ENCODE measurements at places on chromosomes 7 and 10.

DNA sequence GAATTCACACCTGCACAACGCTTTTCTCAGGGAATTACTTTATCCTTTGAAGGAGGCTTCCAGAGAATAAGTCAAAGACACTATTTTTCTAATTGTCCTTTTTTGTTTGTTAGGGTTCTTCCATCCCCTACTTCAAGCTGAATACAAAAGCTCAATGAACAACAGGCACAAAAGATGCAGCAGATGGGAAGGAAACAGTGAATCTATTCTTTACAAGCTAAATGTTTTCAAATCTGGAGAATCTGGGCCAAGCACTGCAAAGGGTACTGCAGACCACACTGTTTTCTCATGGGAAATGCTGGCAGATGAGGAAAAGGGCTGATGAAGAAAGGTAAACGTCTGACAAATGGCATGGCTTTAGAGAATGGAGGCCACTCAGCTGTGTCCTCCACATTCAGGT is 18.5 kb downstream of the LIPA start:
- DNase-seq = no peak

GRCh38 chr7:84876061-84876821 is 310.6 kb downstream of the SEMA3D start:
- no peak for DNase-seq

DNA sequence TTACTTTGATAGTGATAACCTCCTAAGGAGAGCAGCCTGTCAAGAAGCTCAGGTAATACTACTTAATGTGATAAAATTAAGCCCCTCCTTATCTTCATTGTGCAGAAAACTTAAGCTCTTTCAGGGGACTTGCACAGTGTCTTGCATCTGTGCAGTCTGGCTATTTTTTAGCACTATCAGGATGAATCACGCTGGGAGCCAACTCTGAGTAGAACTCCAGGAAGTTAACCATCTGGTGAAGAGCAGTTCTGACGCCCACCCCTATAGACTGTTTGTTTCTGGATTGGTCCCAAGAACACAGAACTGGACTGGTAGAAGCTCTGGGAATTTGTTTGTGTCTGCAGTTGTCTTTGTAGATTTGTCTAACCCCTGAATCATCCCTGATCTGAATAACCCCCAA is 41.9 kb downstream of the AGK start:
- DNase-seq = peak; percentile 69

- DNase-seq = no peak
These were observed 387.4 kb upstream of the CELF2 start for GRCh38 chr10:10630281-10630680.

DNA sequence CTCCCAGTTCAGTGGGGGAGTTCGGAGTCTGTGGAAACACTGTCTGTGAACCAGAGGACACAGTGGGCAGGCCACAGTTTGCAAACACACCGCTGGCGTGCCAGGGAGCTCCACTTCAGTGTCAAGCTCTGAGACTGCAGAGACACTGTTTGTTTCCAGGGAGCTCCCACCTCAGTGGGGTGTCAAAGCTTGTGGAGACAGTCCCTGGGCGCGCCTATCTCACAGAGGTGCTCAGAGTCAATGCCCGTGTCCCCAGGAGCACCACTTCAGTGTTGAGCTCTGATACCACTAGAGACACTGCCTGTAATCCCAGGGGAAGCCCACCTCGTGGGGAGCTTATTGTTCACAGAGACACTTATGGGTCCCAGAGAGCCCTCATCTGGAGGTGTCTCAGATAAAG is 4.3 kb downstream of the MYO1G start:
- no peak for DNase-seq

- peak; percentile 13 for DNase-seq
These were observed 19.4 kb upstream of the GATA3 start for GRCh38 chr10:8035006-8035640.

DNA sequence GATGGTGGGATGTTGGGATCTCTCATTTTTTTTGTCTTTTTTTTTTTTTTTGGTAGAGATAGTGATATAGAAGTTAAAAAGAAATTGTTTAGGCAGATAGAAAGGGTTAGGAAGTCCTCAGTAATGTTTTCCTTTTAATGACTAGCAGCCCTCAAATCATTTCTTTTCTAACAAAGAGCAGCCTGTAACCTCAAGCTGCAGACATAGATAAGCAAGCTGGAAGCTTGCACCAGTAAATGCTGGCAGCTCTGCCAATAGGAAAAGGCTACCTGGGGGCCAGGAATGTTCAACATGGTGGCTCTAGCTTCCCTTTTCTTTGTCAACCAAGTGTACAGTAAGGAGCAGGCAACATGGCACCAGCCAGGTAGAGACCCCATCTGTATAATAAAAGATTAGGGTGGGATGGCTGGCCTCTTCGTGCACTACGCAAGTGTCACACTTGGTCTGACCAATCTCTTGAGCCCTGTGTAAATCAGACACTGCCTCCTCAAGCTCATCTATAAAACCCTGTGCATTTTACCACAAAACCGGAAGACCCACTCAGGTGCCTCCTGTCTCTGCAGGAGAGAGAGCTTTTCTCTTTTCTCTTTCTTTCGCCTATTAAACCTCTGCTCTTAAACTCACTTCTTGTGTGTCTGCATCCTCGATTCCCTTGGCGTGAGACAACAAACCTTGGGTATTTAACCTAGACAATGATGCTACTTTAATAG is 212.9 kb downstream of the SNX10 start:
- DNase-seq = no peak

DNA sequence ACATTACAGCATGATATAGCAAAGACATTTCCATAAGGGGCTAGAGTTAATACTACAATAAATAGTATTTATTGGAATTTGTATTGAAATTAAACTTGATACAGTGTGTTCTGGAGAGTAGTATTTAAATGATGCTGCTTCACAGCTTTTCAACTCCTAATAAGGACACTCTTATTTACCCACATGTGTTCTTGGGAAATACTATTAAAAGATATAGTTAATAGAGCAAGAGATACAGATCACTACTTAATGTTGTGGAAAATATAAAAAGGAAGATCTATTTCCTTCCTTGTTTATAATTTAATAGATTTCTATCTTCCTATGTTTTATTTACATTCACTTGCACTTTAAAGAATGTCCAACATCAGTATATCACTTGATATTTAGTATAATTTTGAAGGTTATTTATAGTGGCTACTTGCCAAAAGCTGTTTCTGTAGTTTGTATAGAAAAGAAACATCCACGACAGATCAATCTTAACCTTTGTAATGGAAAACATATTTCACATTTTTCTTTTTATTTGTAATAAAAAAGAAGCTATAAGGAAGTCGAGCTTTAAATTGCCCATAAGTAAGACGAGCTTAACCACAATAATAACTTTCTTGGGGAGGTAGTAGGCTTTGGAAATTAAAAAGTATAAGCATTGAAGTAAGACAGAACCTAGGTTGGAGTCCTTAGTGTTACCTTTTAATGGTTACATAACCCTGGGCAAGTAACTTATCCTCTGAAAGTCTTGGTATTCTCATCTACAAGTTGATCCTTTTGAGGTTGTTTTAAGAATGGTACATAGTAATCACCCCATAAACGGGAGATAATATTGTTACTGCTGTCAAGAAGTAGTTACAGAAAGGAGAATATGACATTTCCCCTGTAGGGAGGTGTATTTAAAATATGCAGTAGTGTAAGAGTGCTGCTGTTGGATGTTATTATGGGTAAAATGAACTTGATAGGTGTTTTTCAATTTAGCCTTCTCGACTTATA is 32.8 kb downstream of the CPED1 start:
- no peak for DNase-seq

DNA sequence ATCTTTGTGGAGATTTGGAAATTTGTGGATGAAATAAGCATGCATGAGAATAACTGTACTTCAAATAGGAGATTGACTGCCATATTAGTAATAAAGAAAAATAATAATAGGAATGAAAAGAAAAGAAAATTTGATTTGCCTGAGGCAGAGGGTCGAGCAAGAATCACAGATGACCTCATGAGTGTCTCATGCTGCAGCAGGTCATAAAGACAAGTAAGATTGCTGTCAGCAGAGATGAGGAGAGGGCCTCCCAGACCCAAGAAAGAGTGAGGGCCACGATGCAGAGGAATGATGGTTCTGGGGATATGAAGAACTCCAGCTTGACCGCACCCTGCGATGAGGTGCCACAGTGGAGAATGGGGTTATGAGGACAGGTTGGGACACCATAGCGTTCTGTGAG is 39.2 kb downstream of the TOMM7 start:
- DNase-seq = no peak

DNA sequence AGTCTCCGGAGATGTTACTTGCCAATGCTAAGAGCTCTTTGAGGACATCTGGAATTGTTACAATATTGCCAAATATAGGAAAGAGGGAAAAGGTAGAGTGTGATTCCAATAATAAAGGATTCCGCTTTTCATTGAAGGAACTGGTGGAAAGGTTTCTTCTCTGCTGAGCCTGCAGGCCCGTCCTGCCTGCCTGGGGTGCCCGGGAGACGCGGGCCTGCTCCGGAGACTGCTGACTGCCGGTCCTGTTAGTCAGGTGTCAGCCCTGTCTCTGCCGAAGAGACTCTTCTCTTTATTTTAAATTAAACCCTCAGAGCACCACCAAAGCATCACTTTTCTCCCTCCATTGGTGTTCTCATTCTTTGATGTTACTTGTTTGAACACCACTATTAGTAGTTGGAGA is 2.2 kb downstream of the EGFR start:
- DNase-seq = no peak

DNA sequence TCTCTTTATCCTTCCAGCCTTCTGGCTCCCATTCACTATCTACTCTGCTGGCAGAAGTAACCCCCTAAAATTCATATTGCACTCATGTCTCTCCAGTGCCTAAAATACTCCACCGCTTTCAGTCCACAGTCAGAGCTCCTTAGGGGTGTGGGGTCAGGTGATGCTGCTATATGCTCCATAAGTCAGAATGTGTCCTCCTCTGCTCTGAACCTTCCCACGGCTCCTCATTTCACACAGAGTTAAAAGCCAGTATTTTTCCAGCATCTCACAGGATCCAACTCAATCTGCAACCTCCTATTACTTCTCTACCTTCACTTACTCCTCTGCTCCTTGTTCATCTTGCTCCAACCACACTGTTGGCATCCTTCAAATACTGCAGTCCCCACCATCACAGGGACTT is 31.1 kb upstream of the CHCHD3 start:
- no peak for DNase-seq

GRCh38 chr10:46247181-46247475 is 39.7 kb upstream of the ANTXRL start:
- no peak for DNase-seq

GRCh38 chr7:149071182-149071635 is 19.3 kb downstream of the ZNF786 start:
- DNase-seq = no peak

DNA sequence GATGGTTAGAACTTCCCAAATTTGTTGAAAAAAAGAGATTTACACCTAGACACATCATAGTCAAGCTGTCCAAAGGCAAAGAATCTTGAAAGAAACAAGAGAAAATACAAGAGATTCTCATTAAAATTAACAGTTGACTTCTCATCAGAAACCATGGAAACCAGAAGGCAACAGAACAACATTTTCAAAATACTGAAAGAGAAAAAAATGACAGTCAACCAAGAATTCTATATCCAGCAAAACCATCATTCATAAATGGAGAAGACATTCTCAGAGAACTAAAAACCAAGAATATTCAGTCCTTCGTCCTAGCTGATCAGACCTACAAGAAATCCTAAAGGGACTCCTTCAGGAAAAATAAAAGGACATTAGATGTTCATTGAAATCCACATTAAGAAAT is 90.6 kb downstream of the ARHGAP22 start:
- DNase-seq = no peak

DNA sequence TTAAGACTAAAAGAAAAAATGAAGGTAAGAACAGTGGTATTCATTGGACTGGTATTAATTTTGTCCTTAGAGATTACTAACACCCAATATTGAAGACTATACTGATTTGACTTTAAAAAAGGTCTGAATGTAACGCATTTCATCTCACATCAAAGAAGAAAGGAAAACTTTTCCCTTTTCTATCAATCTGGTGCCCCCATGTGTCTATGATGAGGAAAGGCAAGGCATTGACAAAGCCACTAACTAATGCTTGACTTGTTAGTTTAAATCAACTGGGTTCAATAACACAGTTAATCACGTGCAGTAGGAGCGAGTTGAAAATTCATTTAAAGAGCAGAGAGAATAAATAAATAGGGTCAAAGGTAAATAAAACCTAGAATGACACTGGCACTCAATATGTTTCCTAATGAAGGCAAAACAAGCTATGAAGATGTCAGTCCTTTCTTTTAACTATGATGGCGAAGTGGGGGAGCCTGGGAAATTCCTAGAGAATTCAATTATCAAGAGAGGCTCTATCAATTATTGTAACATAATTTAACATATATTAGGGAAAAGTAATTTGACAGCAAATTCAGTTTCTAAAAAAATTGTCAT is 180.9 kb downstream of the ANK3 start:
- DNase-seq = peak; percentile 4

DNA sequence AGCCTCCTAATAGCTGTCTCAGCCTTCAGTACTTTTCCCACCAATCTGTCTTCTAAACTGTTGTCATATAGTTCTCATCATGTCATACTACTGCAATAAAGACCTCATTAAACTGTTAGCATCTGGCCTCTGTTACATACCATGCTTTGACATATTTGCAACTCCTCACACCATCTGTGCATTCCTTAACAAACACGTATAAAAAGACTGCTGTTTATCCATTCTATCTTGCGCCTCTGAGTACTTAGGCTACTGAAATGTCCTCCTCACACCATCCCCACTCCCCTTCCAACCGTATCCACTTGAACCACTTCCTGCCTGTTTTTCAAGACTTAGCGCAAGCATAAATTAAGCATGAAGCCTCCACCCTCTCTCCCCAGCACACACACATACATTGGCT is 41.6 kb downstream of the SLC16A9 start:
- DNase-seq = peak; percentile 94

GRCh38 chr10:76973091-76974016 is 664.3 kb downstream of the KCNMA1 start:
- DNase-seq = no peak

- DNase-seq = no peak
These were observed 437.4 kb upstream of the GALNT17 start for GRCh38 chr7:70694434-70694970.

GRCh38 chr7:57328457-57328856 is 121.5 kb upstream of the ZNF716 start:
- DNase-seq = no peak
